ENCODE measurements at places on chromosomes 2 and 18. TPM values are rescaled to one million over a fixed set of nuclear protein-coding genes. Genes with fewer than 3 reads are reported as not detected.

Gene KCNE4
- total RNA-seq = not detected

Gene LIMS1
- total RNA-seq = 57.2 TPM

Gene HMSD
- total RNA-seq = 1.0 TPM

Gene WNT6
- total RNA-seq = not detected

Gene NAT8
- total RNA-seq = not detected

Gene MSTN
- not detected for total RNA-seq

Gene SCYGR4
- total RNA-seq = not detected

- DNase-seq = peak; percentile 11
- H3K4me1 ChIP-seq = peaks cover 35% of the 10 kb centered on the region
- peaks cover 15% of the 10 kb centered on the region for H3K36me3 ChIP-seq
- H3K4me3 ChIP-seq = peak overlapping the region; percentile 92
Observed at GRCh38 chr18:79989195-79989497, 783 bp upstream of the TXNL4A start.

- no peak for DNase-seq
- peaks cover 7% of the 10 kb centered on the region for H3K27me3 ChIP-seq
- no peak overlapping the region for H3K27ac ChIP-seq
- H3K36me3 ChIP-seq = no peaks in the 10 kb centered on the region
- peaks cover 3% of the 10 kb centered on the region for H3K4me1 ChIP-seq
Observed at GRCh38 chr2:20111311-20112131, 60.1 kb upstream of the LAPTM4A start.

- H3K27me3 ChIP-seq = no peaks in the 10 kb centered on the region
- H3K36me3 ChIP-seq = peaks cover 3% of the 10 kb centered on the region
- no peak for DNase-seq
- no peak overlapping the region for H3K4me3 ChIP-seq
- no peak overlapping the region for H3K27ac ChIP-seq
Observed at GRCh38 chr2:12543978-12544558, 172.7 kb upstream of the TRIB2 start.

DNA sequence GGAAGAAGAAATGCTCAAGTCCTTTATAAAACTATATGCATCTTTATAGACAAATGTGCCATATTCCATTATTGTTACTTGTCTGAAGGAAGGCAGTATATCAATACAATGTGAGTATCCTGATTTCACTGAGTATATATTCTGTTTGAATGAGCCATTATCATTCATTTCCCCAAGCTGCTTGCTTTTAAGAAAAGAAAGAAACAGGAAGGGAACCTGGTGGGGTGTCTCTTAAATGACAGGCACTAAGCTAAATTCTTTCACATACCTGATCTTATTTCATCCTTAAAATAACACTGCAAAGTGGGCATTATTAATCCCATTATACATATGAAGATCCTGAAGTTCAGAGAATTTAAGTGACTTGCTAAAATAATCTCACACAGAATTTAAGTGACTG lies 307.9 kb downstream of the SLC8A1 start:
- H3K27me3 ChIP-seq = no peaks in the 10 kb centered on the region
- no peak overlapping the region for H3K4me3 ChIP-seq
- no peaks in the 10 kb centered on the region for H3K4me1 ChIP-seq
- DNase-seq = no peak

- peaks cover 49% of the 10 kb centered on the region for H3K4me1 ChIP-seq
- H3K27ac ChIP-seq = peak overlapping the region; percentile 9
- peaks cover 19% of the 10 kb centered on the region for H3K36me3 ChIP-seq
- H3K27me3 ChIP-seq = no peaks in the 10 kb centered on the region
Observed at GRCh38 chr2:55620123-55620779, 2.8 kb upstream of the PPP4R3B start.

DNA sequence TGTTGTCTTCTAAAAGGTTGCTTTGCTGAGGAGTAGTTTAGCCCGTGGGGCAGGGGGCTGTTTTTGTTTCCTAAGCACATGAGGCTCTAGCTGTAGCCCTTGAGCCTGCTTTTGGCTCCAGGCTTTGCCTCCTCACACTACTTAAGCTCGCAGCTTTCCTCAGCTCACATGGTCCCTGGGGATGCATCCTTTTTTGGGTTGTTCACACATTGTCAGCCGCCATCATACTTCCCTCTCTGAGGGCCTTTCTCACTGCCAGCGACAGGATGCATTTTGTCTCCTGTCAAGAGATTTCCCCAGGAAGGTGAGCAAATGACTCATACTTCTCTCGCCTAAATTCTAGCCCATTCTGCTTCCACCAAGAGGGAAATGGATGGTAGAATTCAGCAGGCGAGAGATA lies 279.5 kb upstream of the PKDCC start:
- no peak overlapping the region for H3K27ac ChIP-seq
- H3K4me1 ChIP-seq = no peaks in the 10 kb centered on the region
- no peak overlapping the region for H3K4me3 ChIP-seq
- peaks cover 11% of the 10 kb centered on the region for H3K27me3 ChIP-seq
- no peak for DNase-seq

DNA sequence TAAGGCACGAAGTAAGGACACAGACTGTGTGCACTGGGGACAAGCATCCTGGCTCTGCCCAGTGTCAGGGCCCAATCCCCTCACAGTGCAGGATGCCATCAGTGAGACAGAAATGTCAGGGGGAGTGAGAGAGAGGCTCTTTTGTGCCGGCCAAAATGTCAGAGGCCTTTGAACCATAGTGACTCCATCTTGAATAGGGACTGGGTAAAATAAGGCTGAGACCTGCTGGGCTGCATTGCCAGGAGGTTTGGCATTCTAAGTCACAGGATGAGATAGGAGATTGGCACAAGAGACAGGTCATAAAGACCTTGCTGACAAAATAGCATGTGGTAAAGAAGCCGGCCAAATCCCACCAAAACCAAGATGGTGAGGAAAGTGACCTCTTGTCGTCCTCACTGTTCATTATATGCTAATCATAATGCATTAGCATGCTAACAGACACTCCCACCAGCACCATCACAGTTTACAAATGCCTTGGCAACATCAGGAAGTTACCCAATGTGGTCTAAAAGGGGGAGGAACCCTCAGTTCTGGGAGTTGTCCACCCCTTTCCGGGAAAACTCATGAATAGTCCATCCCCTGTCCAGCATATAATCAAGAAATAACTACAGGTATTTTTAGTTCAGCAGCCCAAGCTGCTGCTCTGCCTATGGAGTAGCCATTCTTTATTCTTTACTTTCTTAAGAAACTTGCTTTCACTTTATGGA lies 337.4 kb downstream of the LPIN1 start:
- no peaks in the 10 kb centered on the region for H3K36me3 ChIP-seq
- H3K4me3 ChIP-seq = no peak overlapping the region
- DNase-seq = no peak
- peaks cover 3% of the 10 kb centered on the region for H3K27me3 ChIP-seq
- peaks cover 5% of the 10 kb centered on the region for H3K4me1 ChIP-seq
- no peak overlapping the region for H3K27ac ChIP-seq

- peak; percentile 9 for DNase-seq
- peaks cover 9% of the 10 kb centered on the region for H3K36me3 ChIP-seq
- H3K4me3 ChIP-seq = no peak overlapping the region
- H3K27me3 ChIP-seq = peaks cover 2% of the 10 kb centered on the region
- peak overlapping the region; percentile 11 for H3K27ac ChIP-seq
Observed at GRCh38 chr2:68689553-68690537, 44.8 kb upstream of the ARHGAP25 start.

DNA sequence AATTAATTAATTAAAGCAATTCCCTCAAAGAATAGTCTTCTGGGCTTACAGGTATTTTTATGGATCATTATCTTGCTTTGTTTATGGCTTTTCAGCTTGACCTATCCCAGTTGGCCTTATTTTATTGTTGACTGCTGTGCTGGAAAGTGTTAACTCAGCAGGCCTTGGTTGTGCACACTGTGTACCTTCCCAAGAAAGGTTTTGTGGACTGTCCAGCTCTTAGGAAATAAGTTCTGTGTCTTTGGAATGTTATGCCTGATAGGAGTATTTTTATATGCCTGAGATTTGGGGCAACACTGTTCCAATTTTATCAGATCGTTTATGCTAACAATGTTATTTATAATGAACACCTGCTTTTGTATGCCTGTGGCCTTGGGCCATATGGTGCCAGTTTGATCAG lies 671.9 kb upstream of the ZNF804A start:
- no peaks in the 10 kb centered on the region for H3K4me1 ChIP-seq
- no peaks in the 10 kb centered on the region for H3K27me3 ChIP-seq
- no peaks in the 10 kb centered on the region for H3K36me3 ChIP-seq
- H3K27ac ChIP-seq = no peak overlapping the region
- no peak for DNase-seq
- H3K4me3 ChIP-seq = no peak overlapping the region

- no peaks in the 10 kb centered on the region for H3K4me1 ChIP-seq
- H3K27me3 ChIP-seq = no peaks in the 10 kb centered on the region
- DNase-seq = no peak
Observed at GRCh38 chr18:6504605-6505497, 90.1 kb upstream of the L3MBTL4 start.

DNA sequence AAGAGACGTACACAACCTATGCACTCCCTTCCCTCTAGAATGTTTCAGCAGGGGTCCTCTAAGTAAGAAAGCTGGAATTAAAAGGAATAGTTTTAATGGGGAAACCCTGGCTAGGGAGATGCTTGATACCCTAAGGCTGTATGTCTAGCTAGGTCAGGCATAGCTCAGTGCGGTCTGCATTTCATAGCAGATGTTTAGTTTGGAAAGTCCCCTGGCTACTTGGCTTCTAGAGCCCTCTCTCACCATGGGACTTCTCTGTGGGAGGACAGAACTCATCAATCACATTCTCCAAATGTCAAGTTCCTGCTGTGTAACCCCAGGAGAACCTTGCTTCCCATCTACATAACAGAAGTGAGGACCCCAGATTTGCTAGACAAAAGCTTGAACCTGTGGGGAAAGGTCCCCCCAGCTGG lies 24.1 kb upstream of the ANXA4 start:
- DNase-seq = no peak
- H3K4me1 ChIP-seq = peaks cover 23% of the 10 kb centered on the region
- no peak overlapping the region for H3K27ac ChIP-seq
- H3K4me3 ChIP-seq = no peak overlapping the region

GRCh38 chr18:24068945-24069693 lies 54.6 kb downstream of the TTC39C start:
- H3K27ac ChIP-seq = no peak overlapping the region
- peaks cover 35% of the 10 kb centered on the region for H3K4me1 ChIP-seq
- H3K36me3 ChIP-seq = peaks cover 73% of the 10 kb centered on the region
- H3K4me3 ChIP-seq = no peak overlapping the region
- no peaks in the 10 kb centered on the region for H3K27me3 ChIP-seq
- no peak for DNase-seq
